ENCODE measurements at places on chromosomes 7 and 10.

DNA sequence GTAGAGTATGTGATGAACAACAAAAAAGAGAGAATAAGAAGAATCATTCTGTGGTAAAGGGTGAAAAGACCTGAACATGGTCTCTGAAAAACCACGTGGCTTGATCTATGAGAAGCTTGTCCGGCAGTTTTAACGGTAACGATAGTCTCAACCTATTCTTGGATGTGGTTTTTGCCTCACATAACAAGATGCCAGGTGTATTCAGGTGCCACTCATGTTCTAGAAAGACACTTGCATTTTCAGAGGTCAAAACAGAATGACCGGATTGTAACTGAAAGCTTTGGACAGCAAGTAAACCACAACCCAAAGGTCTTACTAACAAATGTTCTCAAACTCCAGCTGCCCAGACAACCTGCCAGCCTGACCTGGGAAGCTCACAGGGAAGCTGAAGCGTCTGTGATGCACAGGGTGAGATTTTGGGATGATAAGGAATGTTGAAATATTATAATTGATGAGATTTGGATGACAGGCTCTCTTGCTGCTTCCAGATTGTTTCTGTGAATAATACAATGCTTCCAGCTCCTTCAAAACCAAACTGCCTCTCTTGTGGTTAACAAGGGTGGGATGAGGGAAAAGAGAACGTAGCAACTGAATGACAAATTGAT, 137.4 kb upstream of the GRB10 start:
- no peak for DNase-seq

- DNase-seq: no peak
Observed at GRCh38 chr7:148436571-148436970, 154.0 kb upstream of the C7orf33 start.

GRCh38 chr7:37382546-37383088, 66.0 kb downstream of the ELMO1 start:
- no peak for DNase-seq

GRCh38 chr7:107660381-107661080, at the start of gene SLC26A4:
SLC26A4 (plus strand) TSS chr7:107660828; CDS start chr7:107661642, 814 bp downstream.
- DNase-seq: no peak

DNA sequence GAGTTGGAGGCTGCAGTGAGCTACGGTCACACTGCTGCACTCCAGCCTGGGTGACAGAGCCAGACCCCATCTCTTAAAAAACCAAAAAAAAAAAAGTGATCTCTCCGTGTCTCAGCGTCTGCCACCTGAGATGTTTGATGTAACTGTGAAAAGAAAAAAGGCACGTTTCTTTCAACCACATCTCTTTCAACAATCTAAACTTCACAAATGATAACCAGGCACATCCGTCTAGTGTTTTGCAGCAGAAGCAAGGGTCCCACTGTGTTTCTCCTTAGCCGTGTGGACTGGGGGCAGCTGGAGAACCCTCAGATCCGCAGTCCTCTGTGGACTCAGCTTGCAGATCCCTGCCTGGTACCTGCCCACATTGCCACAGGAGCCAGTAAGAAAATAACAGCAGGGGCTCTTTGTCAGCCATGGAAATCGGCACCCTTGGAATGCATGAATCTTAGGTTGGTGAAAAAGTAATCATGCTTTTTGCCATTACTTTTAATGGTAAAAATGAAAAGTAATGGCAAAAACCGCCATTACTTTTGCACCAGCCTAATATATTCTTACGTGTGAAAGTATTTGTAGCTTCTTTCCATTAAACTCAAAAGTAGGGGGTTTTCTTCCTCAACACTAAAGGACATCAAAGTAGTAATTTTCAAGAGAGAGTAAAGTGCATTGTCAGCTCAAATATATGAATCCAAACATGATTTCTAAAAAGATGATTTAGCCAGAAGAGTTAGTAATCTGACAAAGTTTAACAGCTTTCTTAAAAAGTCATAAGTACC, 276.5 kb downstream of the CCDC3 start:
- no peak for DNase-seq

DNA sequence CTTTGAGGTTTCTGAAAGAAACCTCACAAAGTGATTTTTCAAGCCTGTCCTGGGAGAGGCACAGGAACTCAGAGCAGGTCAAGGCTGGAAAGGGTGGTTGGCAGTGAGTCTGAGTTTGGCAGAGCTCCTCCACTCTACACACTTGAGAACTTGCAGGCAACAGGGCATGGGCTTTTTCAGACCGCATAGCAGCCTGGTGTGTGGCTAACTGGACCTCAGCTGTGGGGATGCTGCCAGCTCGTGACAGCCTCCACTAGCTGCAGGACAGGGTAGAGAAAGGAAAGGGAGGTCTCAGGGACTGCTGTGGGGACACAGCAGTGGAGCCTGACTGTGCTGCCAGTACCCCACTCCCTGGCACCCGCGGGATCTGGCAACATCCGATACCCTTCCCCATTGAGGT, 2.6 kb downstream of the CDHR1 start:
- DNase-seq: no peak

GRCh38 chr7:142836426-142836825, 18.4 kb upstream of the EPHB6 start:
- no peak for DNase-seq

GRCh38 chr10:44949915-44950314, 9.7 kb upstream of the RASSF4 start:
- no peak for DNase-seq

GRCh38 chr10:86765548-86765947, 9.1 kb downstream of the BMPR1A start:
- DNase-seq: no peak

DNA sequence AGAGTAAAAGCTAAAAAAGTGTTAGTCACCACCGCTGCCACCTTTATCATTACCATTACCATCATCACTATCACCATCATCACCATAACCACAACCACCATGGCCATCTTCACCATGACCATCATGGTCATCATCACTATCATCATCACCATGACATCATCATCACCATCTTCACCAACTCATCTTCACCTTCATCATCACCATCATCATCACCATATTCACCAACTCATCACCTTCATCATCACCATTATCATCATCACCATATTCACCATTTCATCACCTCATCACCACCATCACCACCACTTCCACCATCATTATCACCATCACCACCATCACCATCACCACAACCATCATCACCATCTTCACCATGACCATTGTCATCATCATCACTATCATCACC, 46.5 kb upstream of the PDGFA start:
- no peak for DNase-seq

- no peak for DNase-seq
Observed at GRCh38 chr10:124233546-124234138, 140.2 kb upstream of the CHST15 start.

- no peak for DNase-seq
Observed at GRCh38 chr7:117072620-117073118, 119.4 kb downstream of the ST7 start.

DNA sequence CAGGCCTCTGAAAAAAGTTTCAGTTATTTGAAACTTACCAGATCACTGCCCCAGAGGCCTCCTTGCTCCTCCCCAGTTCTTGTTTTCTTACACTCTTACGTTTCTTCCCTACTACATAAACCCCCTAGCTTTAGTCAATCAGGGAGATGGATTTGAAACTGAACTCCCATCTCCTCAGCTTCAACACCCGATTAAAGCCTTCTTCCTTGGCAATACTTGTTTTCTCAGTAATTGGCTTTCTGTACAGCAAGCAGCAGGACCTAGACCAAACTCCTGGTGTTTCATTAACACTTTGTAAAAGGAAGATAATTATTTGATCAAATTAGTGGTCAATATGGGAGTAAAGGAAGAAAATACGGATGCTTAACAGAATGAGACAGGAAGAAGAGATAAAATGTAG, 870.4 kb downstream of the PCDH15 start:
- DNase-seq: no peak

GRCh38 chr7:138630059-138630610, 71.0 kb downstream of the SVOPL start:
- no peak for DNase-seq

DNA sequence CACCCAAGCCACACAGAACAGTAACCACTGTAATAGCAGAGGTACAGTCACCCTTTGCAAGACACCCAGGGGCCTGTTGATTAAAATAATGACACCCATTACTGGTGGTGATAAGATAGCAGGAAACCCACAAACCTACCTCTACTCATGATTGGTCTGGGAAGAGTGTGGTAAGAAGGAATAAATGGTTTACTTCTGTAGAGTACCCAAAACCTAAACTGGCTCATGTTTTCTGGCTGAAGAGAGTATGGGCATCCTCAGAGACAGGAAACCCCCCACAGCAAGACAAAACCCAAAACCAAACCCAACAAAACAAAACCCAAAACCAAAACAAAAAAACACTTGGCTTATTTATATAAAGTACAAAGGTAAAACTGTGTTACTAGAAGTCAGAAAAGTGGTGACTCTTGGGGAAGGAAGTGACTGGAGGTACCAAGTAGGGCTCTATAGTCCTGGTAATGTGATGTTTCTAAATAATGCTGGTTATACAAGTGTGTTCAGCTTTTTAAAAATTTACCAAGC, 15.5 kb upstream of the DNAJB12 start:
- no peak for DNase-seq

DNA sequence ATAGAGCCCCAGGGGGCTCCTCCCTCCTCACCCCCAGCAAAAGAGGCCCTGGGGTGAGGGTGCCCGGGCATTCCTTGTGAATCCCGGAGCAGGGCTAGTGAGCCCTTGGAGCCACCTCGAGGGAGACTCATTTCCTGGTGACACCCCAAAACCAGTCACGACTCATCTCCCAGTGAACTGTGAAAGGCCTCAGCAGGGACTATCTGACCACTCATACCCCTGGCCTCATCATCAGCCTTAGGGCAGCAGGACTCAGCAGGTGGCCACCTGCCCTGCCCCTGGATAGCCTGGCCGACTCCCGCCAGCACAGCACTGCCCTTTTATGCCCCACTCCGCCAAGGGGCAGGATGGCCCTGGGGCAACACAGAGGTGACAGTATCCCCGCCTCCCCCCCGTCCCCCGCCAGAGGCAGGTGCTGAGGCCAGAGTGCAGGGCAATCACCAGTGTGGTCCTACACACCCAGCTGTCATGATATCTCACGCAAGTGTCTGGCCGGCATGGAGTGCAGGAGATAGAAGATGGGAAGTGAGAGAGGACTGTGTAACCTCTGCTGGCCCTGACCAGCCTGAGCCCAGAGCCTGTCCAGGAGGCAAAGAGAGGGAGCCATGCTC, 3.2 kb downstream of the SNCG start:
- DNase-seq: no peak

DNA sequence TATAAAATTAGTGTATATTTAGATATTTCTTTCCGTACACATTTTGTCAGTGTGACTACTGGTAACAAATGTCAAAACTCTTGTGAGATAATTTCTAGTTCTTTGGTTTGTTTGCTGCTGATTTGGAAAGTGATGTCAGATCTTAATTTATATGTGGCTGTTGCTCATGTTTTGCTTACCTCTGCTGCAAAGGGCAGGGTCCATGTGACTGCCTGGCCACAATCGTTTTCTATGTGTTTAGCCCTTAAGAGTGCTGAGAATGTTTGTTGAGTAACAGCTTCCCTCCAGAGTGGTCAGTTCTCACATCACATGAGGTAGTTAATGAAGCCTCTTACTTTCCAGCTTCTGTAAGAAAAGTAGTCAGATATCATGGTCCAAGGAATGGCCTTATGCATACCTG, 4.2 kb downstream of the NRBF2 start:
- no peak for DNase-seq

- DNase-seq: no peak
Observed at GRCh38 chr10:131638049-131638879, 262.5 kb upstream of the PPP2R2D start.

GRCh38 chr10:60942788-60943315, 1.1 kb downstream of the RHOBTB1 start:
- DNase-seq: no peak

GRCh38 chr7:83936056-83936708, 258.4 kb downstream of the SEMA3A start:
- DNase-seq: no peak

GRCh38 chr10:93471110-93471651, 11.0 kb downstream of the MYOF start:
- no peak for DNase-seq

GRCh38 chr7:82789883-82790609, 346.5 kb upstream of the CACNA2D1 start:
- no peak for DNase-seq

DNA sequence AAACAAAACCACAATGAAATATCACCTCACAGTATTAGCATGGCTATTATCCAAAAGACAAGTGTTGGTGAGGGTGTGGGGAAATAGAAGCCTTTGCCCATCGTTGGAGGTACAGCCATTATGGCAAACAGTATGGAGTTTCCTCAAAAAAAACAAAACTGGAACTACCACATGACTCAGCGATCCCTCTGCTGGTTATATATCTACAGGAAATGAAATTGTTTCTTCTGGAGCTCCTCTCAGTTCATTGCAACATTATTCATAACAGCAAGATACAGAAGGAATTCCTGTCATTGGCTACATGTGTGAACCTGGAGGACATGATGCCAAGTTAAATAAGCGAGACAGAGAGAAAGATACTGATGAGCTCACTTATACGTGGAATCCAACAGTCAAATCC, 2.4 kb upstream of the UBE3C start:
- DNase-seq: no peak

DNA sequence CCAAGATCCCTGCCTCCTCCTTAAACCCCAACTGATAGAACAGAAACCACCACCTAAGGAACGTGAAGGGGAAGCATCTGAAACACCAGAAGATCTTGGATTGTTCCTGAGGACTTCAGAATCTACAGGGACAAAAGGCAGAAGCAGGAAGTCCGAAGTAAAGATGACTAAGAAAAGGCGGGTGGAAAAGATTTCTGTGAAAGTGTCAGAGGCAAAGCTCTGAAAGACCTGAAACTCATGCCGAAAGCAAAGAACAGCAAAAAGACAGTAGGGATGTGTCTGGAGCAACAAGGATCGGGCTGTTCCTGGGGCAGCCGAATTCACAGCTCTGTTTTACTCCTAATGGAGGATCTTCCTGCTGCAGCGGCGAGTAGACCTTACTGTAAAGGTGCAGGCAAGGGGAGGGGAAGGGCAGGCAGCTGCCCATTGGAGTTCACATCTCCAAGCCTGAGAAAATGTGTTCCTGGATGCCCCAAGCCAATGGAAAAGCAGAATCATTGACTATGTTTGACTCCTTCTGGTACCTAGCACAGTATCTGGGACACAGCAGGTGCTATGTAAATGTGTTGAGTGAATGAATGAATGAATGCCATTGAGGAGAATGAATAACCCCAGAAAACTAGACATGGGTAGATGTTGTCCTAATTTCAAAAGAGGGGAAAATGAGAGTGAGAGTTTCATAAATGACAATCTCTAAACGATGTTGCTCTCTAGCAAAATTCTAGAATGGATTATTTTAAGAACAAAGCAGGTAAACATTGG, 40.4 kb downstream of the PDIA4 start:
- no peak for DNase-seq

GRCh38 chr7:130273081-130273932, 6.6 kb downstream of the CPA2 start:
- DNase-seq: no peak

- DNase-seq: no peak
Observed at GRCh38 chr7:152677808-152678670, 2.1 kb upstream of the XRCC2 start.

DNA sequence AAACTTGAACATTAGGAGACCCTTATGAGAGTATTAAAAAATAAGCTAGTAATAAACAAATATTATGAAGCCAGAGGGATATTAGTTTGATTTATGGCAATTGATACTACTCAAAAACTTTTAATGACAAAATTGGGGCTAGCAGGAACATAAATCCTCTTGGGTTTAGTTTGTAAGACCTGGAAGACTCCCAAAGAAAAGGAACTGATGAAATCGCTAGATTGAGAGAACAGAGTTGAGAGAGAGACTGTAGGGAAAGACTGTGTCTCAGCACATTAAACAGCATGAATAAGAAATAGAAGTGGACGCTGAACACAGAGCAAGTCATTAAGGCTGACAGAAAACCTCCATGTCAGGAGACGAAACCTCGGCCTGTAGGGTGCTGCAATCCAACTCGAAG, 56.4 kb downstream of the ICA1 start:
- no peak for DNase-seq
